Mesothelial cell of epicardium (in vitro differentiated cells): ENCODE measurements at places on chromosomes 2 and 18.

DNA sequence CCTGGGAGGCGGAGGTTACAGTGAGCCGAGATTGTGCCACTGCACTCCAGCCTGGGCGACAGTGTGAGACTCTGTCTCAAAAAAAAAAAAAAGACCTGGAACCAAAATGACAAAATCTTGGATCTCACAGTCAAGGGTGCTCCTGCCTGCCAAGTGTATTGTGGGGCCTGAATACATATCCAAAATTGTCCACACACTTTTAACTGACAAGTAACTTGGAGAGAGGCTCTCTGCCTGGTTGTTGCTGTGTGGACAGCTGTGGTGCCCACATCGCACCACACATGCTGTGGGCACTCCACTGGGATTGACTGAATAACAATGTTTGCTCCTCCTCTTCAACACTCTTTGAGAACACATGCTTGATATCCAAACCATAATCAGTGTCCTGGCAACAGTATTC is 117.6 kb upstream of the REV1 start:
- DNase-seq = no peak

- DNase-seq = no peak
These were observed 649.1 kb downstream of the NYAP2 start for GRCh38 chr2:226048611-226049010.

- no peak for DNase-seq
These were observed 101.1 kb downstream of the PIGN start for GRCh38 chr18:62085756-62086155.

DNA sequence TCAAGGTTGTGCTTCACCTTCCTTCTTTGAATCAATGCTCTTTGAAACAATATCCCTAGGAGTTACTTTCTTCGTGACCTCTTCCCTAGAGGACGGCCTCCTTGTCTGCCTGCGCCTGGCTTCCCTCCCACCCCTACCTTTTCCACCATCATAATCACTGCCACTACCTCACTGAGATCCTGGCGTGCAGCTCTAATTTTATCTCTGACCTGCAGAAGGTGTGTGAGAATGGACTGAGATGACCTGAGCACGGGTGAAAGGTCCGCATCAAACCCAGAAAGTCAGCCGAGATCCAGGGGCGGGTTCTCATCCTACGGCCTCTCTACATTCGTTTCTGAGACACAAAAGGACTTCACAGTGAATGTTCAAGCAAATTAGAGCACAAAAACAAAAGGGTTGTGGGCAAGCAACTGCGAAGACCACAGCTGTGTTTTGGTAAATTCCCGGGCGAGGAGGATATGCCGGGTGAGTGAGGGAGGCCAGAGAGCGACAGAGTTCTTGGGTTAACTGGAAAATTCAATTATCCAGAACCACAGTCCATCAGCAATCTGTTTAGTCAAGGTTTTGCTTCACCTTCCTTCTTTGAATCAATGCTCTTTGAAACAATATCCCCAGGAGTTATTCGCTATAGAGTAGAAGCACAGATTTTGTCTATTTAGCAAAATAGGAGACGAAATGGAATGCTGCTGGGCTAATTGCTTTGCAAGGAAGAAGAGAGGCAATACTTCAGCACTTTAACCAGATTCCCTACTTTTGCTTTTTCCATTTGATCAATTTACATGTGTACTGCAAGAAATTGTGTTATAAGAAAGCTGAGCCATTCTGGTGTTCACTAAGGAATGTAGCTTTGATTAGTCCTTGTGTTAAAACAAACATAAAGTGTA is 212.6 kb downstream of the ACKR3 start:
- DNase-seq = no peak

DNA sequence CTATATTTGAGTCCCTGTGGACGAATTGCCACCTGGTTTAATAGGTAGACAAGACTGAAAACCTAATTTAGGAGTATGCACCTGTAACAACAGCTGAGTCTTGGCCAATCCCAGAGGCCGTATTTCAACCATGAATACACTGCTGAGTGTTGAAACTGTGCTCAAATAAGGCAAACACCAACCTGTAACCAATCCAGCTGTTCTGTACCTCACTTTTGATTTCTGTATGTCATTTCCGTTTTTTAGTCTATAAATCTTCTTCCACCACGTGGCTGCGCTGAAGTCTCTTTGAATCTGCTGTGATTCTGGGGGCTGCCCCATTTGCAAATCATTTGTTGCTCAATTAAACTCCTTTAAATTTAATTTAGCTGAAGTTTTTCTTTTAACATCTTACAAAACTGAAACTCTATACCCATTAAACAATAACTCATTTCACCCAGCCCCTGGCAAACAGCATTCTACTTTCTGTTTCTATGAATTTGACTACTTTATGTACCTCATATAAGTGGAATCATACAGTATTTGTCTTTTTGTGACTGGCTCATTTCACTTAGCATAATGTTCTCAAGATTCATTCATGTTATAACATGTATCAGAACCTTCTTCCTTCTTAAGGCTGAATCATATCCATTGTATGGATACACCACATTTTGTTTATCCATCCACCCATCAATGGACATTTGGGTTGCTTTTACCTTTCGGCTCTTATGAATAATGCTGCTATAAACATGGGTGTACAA is 7.5 kb upstream of the YPEL5 start:
- DNase-seq = no peak

DNA sequence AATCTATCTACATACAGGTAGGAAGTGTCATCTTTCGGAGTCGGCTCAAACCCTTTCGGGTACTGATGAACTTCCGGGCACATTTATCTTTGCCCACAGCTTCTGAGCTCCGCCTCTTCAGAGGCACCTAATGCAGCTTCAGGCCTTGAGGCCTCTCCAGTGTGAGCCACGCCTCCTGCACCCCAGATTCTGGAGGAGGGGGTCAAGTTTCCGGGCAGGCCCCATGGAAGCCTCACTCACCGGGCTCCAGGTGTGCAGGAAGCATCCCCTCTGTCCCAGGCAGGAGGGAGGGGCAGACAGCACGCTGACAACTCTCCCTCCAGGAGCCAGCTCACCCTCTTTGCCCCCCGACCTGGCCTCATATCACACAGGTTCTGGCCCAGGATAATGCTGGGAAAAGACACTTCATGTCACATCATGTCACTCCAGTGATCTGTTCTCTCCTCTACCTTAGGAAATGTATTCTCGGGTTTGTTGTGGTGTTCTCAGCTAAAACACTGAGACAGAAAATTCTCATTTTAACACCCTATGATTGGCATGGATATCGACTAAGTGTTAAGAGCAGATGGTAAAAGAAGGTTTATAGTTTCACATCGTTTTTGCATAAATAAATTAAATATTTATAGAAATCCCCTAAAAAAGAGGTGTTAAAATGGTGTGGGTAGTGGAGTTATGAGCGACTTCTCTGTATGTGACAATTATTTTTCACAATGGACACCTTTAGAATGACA is 46.2 kb upstream of the COPS8 start:
- DNase-seq = no peak

DNA sequence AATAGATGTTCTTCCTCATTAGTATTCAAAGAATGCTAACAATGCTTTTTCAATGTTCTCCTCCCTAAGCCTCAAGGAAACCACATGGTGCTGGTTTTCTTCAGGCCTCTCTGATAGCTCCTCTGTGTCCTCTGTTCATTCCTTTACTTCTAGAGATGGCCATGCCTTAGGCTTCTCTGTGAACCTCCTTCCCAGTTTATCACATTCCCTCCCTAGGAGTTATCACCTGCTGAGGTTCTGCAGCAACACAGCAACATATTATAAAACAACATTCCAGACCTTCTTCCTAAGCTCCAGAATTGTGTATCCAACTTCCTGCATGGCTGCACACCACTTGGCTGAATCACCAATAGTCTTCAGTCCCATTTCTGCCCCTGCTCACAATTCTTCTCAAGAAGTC is 325.5 kb downstream of the IRS1 start:
- DNase-seq = no peak

- no peak for DNase-seq
These were observed 6.9 kb downstream of the YES1 start for GRCh38 chr18:805008-805754.

- DNase-seq = no peak
These were observed 4.5 kb upstream of the TMSB10 start for GRCh38 chr2:84900971-84901370.

GRCh38 chr2:112666761-112667122 is 21.0 kb downstream of the SLC20A1 start:
- DNase-seq = no peak

- no peak for DNase-seq
These were observed 22.9 kb upstream of the GRB14 start for GRCh38 chr2:164644036-164644700.

GRCh38 chr2:218964041-218964771 is 4.7 kb downstream of the CDK5R2 start:
- DNase-seq = no peak

- DNase-seq = no peak
These were observed 44.3 kb upstream of the MRPL33 start for GRCh38 chr2:27727257-27727656.

DNA sequence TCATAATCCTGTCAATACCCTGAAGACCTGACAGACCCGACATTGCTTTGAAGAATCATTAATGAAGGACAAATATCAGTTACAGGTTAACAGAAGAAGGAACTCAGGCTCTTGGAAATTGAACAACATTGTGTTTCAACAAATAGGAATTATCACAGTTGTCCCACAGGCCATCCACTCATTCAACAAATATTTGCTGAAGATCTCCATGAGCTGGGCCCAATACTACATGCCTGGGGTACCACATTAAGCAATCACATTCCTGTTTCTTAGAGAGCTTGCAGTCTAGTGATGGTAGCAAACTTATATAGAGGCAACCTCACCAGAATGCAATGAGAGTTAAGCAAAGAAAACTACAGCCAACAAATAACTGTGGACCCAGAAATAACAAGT is 671.6 kb upstream of the ACVR2A start:
- no peak for DNase-seq

DNA sequence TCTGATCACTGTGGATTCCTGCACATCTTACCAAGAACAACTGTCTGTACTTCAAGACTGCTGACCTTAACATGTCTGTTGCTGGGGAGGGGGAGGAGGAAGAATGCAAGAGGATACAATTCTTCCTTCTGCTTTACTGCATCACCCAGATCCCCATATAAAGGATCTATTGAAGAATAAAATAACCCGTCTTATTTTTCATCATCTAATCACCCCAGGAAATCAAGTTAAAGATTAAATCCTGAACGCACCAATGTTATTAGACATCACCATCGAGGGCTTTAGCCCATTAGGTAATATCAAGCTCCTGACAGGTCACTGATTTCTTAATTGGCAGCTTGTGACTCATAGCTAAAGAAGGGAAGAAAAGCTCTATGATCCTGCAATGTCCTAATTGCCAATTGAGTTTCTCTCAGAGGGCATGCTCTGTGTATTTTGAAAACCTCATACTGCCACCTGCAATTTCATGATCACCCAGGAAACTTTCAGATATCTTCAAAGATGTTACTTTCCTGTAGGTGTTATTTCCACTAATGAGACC is 75.4 kb upstream of the KCNE4 start:
- no peak for DNase-seq

- no peak for DNase-seq
These were observed 1651.8 kb downstream of the DPP10 start for GRCh38 chr2:116094196-116094595.

GRCh38 chr2:74812787-74813590 is 20.9 kb upstream of the HK2 start:
- no peak for DNase-seq

DNA sequence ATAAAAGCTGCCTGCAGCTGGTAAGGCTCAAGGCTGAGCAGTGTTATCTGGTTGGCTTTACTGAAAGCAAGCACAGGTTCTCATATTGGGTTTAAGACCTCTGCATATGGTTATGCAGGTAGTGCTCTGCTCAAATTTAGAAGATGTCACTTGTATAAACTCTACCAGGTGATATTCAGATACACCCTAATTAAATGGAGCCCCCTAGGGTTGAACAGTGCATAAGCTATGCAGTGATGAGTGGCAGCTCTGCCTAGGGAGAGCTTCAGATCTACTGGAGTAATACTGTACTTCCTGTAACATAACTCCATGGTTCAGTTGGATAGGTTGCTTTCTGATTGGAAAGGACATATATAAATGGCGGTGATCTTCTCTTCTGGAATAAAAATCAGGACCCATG is 222.7 kb downstream of the CYRIA start:
- DNase-seq = no peak

DNA sequence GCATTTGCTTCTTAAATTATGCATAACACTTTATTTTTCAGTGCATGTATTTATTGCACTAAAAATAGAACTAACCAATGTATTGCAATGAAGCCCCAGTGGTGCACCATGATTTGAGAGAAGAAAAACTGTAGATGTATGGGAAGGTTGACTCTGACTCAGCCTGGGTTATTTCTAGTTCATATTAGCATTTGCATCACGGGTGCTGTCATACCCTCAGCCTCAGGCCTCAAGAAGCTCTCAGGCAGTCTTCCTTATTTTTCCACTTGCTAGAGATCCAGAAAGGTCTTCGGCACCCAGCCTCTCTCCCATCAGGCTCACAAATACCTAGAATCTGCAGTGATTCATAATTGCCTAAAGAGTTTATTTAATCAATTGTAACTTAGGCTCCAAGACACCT is 148.0 kb downstream of the DNER start:
- no peak for DNase-seq

DNA sequence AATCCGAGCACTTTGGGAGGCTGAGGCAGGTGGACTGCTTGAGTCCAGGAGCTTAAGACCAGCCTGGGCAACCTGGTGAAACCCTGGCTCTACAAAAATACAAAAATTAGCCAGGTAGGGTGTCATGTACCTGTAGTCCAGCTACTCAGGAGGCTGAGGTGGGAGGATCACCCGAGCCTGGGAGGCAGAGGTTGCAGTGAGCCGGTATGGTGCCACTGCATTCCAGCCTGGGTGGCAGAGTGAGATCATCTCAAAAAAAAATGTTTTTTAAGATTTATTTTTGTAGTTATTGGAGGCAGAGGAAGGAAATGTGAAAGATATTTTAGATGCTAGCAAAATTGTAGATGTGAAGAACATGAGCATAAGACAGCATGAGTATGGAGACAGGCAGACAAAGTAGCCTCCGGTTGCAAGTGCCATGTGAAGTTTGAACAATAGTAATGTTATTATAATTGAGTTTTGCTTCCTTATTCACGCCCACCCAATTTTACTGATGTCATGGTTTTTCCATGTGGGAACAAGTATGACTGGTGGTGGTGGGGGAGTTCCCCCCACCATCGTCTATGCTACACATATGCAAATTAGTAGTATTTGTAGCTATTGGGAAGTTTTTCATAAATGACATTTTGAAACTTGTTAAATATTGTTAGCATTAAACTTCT is 18.0 kb downstream of the REL start:
- DNase-seq = no peak

DNA sequence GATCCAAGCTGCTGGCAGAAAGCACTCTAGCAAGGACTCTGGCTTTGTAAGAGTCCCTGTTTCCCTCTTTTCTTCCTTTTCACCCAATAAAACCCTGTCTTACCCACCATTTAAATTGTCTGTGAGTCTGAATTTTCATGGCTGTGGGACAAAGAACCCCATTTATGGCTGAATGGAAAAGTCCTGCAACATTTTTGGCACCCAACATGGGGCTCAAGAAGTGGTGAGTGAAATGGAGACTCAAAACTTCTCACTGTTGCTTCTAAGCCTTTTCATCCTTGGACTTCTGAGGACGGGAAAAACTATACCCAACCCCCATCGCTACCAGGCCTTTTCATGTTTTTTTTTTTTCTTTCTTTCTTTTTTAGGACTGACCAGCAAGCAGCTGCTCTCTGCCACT is 329.5 kb upstream of the CWC22 start:
- DNase-seq = no peak
